ENCODE measurements at places on chromosomes 5 and 9. TPM values are rescaled to one million over a fixed set of nuclear protein-coding genes. Genes with fewer than 3 reads are reported as not detected.

DNA sequence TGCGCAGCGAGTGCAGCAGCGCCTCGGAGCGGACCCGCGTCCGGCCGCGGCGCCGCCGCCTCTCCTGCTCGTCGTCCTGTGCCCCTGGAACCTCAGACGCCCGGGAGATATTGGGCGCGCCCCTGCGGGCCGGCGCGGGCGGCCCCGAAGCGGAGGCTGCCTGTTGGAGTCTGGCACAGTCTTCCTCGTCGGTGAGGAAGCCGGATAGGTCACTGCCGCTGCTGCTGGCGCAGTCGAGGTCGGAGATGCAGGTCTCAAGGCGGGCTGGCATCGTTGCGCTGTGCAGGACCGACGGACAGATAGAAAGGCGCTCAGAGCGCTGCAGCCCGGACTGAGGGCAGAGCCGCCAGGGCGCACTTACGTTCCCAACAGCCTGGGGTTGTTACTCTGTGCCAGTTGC lies 344 bp downstream of the NEUROG1 start:
- H3K27ac ChIP-seq = no peak overlapping the region
- peaks cover 62% of the 10 kb centered on the region for H3K27me3 ChIP-seq
- no peak overlapping the region for H3K4me3 ChIP-seq
- no peaks in the 10 kb centered on the region for H3K36me3 ChIP-seq
- H3K4me1 ChIP-seq = no peaks in the 10 kb centered on the region

GRCh38 chr5:180235846-180236245 lies 26.8 kb upstream of the RASGEF1C start:
- H3K27ac ChIP-seq = no peak overlapping the region
- H3K4me1 ChIP-seq = peaks cover 7% of the 10 kb centered on the region
- H3K36me3 ChIP-seq = peaks cover 84% of the 10 kb centered on the region
- no peak overlapping the region for H3K4me3 ChIP-seq
- no peak for DNase-seq

DNA sequence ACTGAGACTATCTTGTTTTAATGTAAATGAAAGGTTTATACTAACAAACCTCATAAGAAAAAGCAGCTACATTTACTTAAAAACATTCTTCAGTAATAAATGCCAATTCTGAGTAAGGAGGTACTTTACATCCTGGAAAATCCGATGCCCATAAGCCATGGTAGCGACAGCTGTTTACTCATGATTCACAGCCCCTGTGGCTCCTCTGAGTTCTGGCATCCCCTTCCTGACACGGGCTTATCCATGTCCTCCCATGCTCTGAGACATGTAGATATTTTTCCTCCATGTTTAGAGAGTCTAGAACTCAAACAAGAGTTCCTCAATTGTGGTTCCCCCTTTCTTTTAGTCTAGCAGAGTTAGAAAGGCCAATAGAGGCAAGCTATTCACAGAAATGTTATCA lies 63.1 kb upstream of the DEPDC1B start:
- H3K4me1 ChIP-seq = no peaks in the 10 kb centered on the region
- H3K27ac ChIP-seq = no peak overlapping the region
- no peaks in the 10 kb centered on the region for H3K36me3 ChIP-seq
- no peak overlapping the region for H3K4me3 ChIP-seq
- H3K27me3 ChIP-seq = no peaks in the 10 kb centered on the region
- DNase-seq = no peak

DNA sequence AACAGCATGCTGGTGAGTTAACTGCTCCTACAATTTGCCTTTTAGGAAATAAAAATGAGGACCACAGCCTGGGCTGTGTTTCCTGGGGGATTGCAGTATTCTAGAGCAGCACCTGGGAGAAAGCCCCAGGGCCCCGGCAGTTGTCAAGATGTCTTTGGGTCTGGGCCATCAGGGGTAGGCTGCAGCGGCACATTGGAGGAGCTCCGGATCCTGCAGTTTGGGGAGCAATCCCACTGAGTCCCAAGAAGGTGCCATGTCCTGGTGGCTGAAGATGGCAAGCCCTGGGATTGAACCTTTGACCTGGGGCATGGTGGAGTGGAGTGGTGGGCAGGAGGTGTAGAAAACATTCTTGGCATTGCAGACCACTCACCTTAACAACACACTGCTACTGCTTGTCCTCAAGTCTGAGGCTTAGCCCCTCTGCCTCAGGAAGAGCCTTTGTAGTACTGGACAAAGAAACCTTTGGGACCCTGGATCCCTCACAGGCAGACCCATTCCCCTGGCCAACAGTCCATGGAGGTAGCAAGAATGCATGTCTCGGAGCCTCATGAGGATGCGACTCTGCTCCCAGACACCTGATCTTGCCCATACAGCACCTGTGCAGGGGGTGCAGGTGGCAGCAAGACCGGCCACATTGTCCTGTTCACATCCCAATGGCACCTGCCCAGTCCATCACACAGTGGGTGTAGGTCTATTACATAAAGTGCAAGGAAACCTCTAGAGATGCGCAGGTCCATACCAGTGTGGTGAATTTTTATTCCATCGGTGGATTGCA lies 159.1 kb upstream of the IRX2 start:
- peaks cover 9% of the 10 kb centered on the region for H3K36me3 ChIP-seq
- no peaks in the 10 kb centered on the region for H3K4me1 ChIP-seq
- no peak overlapping the region for H3K4me3 ChIP-seq
- DNase-seq = no peak
- no peak overlapping the region for H3K27ac ChIP-seq

DNA sequence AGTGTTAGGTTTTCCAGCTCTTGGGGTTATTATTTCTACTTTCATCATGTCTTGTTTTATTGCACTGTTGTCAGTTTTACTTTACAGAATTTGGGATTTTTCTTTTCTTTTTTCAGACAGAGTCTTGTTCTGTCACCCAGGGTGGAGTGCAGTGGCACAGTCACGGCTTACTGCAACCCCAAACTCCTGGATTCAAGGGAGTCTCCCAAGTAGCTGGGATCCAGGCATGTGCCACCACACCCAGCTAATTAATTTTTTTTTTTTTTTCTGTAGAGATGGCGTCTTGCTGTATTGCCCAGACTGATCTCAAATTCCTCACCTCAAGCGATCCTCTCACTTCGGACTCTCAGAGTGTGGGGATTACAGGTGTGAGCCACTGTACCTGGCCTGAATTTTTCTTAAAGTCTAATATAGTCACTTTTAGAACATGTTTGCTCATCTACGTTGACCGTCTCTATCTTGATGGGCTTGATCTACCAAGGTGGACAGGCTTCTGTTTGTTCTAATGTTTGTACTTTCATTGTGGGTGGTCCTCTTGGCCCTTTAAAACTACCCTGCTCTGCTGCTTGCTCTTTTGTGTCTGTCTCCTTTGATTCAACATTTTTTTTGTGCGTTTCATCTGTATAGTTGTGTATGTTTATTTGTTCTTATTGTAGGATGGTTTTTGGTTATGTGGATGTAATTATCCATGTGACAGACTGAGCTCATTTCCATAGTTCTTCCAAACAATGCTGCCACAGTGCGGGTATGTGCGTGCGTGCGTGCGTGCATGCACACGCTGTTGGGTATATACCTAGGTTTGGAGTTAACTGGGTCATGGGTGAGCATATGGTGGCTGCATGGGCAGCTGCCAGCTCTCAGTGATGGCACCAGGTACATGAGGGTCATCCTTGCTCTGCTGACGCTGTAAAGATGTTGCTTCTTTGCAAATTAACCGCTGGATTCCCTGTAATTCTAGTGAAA lies 18.1 kb downstream of the PRRC2B start:
- H3K4me3 ChIP-seq = no peak overlapping the region
- peaks cover 1% of the 10 kb centered on the region for H3K27me3 ChIP-seq
- H3K36me3 ChIP-seq = 0 out of 2 replicates have a peak, but pooled peaks cover 6% of the 10 kb centered on the region
- no peak for DNase-seq

DNA sequence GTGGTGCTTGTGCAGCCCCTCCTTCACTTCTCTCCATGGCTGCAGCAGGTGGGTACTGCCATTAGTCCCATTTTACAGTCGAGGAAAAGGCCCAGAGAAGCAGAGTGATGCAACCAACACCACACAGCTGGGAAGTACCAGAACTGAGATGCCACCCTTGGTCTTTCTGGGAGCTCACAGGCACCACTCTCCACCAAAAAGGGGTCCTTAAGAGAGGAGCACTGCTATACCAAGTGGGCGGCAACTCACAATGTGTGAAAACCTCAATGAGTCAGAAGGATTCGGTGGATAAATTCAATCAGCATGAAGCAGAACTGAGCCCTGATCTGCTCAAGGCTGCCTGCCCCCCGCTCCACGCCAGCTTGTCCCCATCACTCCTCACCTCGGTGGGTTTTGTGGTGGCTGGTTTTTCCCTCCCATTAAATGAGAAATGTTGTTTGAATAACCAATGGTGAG lies 213.7 kb downstream of the FSTL4 start:
- no peak overlapping the region for H3K27ac ChIP-seq
- H3K27me3 ChIP-seq = peaks cover 23% of the 10 kb centered on the region
- H3K36me3 ChIP-seq = no peaks in the 10 kb centered on the region
- no peak for DNase-seq
- H3K4me3 ChIP-seq = no peak overlapping the region

DNA sequence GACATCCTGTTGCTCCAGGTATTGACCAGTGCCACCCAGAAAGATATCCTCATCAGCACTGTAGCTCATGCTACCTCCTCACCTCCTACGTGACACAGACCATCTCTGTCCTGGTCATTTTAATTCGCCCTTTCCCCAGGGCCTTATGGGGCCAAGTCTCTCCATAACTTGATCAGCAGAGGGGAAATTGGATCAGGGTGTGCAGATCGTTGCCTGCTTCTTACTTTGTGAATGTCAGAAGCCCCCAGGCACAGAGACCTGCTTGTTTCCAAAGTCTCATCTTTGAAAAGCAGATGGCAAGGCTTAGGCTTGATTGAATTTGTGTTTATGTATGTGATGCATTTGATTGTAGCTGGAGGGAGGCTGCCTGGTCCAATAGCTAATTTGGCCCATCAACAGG lies 8.8 kb upstream of the DBH start:
- H3K4me3 ChIP-seq = no peak overlapping the region
- H3K27me3 ChIP-seq = peaks cover 43% of the 10 kb centered on the region
- H3K36me3 ChIP-seq = no peaks in the 10 kb centered on the region
- DNase-seq = no peak
- no peak overlapping the region for H3K27ac ChIP-seq

CYSTM1 gene
- total RNA-seq = 11.6 TPM

LRRC70 gene
- total RNA-seq = 0.14 TPM

ANXA2R gene
- total RNA-seq = 1.1 TPM

All from HFFc6 (cell line).